ENCODE measurements at places on chromosomes 1 and 21.

GRCh38 chr1:117967477-117967876 is 37.9 kb downstream of the WDR3 start:
- DNase-seq = no peak

DNA sequence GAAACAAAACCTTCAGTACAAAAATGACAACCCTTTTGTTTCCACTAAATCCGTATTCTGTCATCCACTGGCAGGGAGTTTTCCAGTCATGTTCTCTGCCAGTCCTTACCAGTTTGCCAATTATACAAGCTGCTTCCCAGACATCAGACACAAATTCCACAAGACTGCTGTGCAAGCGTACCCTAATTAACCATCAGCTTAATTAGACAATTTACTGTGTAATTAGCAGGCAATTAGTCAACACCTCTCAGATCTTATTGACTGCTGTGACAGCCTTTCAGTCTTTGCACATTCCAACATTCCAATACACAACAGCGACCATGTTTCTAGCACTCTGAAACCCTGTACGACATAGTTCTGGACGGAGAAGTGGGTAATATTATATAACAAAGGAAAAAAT is 420.1 kb downstream of the DPYD start:
- DNase-seq = no peak

GRCh38 chr1:94522304-94522703 is 19.3 kb downstream of the F3 start:
- DNase-seq = no peak

- no peak for DNase-seq
Measured at GRCh38 chr1:54221867-54222484, 22.0 kb downstream of the MRPL37 start.

- DNase-seq = no peak
Measured at GRCh38 chr21:36147911-36148310, 8.7 kb upstream of the DOP1B start.

GRCh38 chr1:113103048-113103447 is 30.1 kb downstream of the LRIG2 start:
- DNase-seq = no peak
